ENCODE measurements at places on chromosomes 1 and 21. TPM values are rescaled to one million over a fixed set of nuclear protein-coding genes. Genes with fewer than 3 reads are reported as not detected.
A peak's percentile ranks its signal among the peaks of the same experiment; 100 is the strongest.

- peak; percentile 55 for DNase-seq
Measured at GRCh38 chr1:58396150-58396549, 150.4 kb downstream of the OMA1 start.

GRCh38 chr1:233019778-233020325 lies 69.4 kb downstream of the NTPCR start:
- DNase-seq: peak; percentile 36

GRCh38 chr1:78070758-78071157 lies 25.0 kb downstream of the GIPC2 start:
- no peak for DNase-seq

DNA sequence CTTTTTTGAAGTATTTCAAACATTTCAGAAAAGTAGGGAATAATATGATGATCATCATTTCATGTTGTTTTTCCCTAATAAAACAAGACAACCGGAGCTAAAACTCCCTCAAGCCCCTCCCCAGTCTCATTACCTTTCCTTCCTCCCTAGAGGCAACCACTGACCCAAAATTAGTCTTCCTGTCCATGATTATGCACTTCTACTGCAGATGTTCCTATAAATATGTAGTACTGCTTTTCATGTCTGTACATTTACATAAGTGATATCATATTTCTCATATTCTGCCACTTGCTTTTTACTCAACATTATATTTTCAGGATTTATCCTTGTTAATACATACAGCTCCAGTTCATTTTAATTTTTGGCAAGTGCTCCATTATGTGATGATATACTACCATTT lies 58.7 kb upstream of the GOLT1A start:
- DNase-seq: no peak

- DNase-seq: no peak
Measured at GRCh38 chr1:220032911-220033310, 13.4 kb downstream of the EPRS1 start.

OLFML2B gene
- 3.4 TPM for polyA plus RNA-seq

PALMD gene
- 3.4 TPM for polyA plus RNA-seq

- DNase-seq: peak; percentile 46
Measured at GRCh38 chr1:203673550-203674411, 47.1 kb downstream of the ATP2B4 start.

DNA sequence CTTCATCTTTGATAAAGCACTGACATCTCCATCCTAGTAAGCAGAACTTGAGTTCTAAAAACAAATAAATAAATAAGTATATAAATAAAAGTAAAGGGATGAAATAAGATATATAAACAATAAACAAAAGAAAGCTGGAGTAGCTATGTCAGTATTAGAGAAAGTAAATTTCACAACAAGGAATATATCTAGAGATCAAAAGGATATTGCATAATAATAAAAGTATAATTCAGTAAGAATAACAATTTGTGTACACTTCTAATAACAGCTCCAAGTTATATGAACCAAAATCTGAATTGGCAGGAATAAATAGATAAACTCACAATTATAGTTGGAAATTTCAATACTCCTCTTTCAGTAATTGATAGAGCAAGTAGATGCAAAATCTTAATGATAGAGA lies 9.8 kb upstream of the CENPF start:
- no peak for DNase-seq

- DNase-seq: no peak
Measured at GRCh38 chr1:232648316-232648715, 18.4 kb upstream of the SIPA1L2 start.

GRCh38 chr1:151537112-151537511 lies 3.0 kb upstream of the TUFT1 start:
- DNase-seq: no peak

SPRR3 gene
- polyA plus RNA-seq: not detected

MIXL1 gene
- polyA plus RNA-seq: not detected

CYP4A22 gene
- polyA plus RNA-seq: not detected

GRCh38 chr1:183569141-183569540 lies 21.1 kb downstream of the NCF2 start:
- DNase-seq: no peak

GPR25 gene
- polyA plus RNA-seq: not detected

JTB gene
- polyA plus RNA-seq: 133 TPM

DNA sequence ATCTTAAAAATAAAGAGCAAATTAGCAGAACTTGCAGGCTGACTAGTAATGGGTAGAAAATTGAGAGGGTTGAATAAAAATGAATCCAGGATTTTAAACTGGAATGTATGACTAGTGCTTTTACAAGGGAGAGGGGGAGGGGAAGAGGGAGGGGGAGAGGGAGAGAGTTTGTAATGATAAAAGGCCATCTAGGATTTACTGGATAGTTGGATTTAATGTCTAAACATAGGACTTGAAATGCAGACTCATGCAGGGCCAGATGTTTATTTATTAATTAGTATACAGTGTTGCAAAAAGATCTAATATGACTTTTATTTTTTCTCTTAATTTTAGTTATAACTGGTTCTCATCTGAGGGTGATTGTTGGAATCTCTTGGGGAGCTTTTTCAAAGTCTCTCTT lies 4.3 kb downstream of the ZNF326 start:
- no peak for DNase-seq

HES3 gene
- not detected for polyA plus RNA-seq

- DNase-seq: no peak
Measured at GRCh38 chr1:76666499-76666898, 200.8 kb upstream of the ST6GALNAC5 start.

DNA sequence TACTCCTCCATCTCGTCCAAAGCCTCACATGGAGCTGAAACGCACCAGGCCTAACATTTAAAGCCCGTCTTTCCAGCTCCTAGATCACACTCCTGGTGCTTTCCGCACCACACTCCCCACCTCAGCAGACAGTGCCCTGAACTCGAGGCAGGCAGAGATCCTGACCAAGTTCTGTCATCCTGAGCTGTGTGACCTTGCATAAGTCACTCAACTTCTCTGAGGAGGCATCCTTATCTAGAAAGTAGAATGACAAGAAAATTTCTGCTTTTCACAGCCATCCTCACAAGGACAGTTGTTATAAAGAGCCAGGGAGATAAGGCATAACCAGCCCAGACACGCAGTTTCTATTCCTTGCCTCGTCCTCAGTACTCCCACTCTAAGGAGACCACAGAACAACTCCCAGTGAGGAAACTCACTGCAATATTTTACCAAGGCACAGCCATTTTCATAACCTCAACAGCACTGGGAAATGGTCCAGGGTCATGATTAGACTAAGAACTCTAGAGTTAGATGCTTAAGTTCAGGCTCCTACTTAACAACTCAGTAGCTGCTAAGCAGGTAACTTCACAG lies 3.1 kb downstream of the LRP8 start:
- DNase-seq: no peak

- DNase-seq: no peak
Measured at GRCh38 chr1:50416150-50416527, 7.1 kb downstream of the DMRTA2 start.

Data from brain (organoid and tissue), 16 donors.